ENCODE measurements at places on chromosomes 3 and 15.

- no peak for DNase-seq
Measured at GRCh38 chr3:100697723-100698285, 11.5 kb upstream of the TFG start.

DNA sequence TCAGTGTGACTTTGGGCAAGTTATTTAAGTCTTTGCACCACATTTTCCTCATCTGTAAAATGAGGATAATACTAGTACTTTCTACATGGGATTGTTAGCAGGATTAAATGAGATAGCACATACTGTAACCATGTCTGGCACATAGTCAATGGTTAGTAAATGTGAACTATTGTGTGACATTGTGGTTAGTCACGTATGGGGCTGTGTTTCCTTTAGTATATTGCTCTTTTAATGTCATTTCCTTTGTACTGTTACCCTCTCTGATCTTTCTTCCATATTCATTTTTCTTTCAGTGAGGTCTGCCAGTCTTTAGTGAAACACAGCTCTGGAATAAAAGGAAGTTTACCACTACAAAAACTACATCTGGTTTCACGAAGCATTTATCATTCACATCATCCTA lies 21.4 kb downstream of the OPA1 start:
- no peak for DNase-seq

GRCh38 chr15:95327661-95328060 lies 1002.8 kb upstream of the NR2F2 start:
- DNase-seq: no peak

DNA sequence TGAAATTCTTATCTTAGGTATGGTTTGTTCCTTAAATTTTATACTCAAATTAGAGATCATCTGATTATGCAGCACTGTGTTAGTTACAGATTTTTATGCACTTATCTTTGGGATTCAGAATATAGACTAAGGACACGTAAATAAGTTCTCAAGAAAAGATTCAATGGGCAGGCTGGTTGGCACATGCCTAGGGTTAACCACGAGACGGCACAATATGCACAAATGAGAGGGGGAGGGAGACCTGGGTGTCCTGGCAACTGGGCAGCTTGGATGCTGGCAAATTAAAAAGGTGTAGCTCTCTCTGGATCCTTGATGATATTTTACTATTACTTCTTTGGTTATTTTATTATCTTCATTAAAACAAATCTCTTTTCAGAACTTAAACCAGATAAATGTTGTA lies 672 bp downstream of the AADAC start:
- DNase-seq: peak; percentile 69
